NCI-H146 (cell line): ENCODE measurements at places on chromosomes 4 and X.

DNA sequence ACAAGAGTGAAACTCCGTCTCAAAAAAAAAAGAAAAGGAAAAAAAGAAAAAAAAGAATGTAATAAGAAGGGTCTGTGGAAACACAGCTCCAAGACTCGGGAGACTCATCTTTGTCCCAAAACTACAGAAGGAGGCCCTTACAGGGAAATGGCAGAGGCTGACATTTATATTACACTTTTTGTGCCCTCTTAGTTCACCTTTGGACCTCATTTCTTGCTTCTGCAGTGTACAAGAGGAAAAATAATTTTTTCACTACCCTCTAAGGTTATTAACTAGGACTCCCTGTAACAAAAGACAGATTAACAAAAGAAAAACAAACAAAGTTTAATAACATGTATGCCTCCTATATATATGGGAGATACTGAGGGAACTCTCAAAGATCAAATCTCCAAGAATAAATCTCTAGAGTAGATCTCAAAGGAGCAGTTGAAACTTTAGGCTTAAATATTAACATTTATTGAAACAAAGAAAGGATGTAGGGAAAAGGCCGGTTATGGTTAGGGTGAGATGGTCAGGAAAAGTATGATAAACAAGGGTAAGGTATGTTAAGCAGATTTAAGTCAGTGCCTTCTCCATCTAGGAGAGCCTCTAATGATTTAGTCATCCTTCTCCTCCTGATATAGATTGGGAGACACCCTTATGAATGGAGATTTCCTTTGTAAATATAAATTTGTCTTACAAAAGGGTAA, 121.3 kb upstream of the JADE1 start:
- DNase-seq: no peak

DNA sequence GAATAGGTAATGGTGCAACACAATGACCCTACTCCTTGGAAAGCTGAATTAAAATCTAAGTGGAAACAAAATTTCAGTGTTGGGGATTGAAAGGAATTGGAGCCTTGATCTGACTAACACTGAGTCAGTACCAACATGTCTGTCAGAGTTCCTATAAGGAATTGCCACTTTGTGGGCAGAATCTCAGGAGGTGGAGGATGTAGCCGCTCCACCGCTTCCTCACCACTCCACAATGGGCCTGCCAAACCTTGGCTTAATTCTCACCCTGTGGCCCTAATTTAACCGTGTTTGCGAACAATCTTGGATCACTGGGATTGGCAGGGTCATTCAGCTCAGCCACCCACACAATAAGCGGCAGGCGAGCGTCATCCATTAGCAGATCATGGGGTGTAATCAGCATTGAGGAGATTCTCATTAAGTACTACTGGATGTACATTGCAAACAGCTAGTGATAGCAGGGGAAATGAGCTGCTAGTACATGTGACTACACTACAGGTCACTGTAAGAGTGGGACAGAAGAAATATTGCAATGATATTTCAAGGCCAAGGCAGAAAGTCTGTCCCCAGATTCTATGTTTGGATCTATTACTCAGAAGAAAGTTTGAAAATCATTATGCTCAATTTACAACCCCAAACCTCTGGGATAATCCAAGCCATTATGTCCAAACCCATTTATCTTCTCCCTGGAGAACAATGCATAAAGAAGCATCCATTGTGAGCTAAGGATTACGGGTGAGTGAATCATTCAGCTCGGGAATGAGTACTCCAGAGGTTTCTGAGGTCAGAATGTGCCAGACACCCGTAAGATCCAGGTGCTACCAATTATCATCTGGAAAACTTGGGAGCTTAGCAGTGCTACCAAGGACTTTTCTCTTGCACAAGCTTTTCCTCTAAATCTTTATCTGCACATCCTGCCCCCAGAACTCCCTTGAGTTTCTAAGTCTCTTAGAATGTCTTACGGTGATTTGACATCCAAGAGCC, 5.8 kb downstream of the SRPX start:
- no peak for DNase-seq

DNA sequence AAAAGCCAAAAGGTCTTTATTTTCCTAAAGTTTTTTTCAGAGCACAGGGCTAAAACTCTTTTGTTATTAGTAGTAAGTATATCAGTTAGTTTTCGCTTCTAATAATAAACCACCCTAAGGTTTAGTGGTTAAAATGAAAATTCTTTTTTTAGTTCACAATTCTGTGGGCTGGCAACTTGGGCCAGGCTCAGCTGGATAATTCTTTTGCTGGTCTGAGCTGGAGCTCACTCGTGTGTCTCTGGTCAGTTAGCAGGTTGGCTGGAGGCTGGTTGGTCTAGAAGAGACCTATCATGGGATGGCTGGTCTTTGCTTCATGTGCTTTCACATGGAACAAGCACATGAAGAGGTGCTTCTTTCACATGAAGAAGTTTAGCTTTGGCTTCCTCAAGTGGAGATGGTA, 227.1 kb upstream of the LCORL start:
- DNase-seq: no peak

DNA sequence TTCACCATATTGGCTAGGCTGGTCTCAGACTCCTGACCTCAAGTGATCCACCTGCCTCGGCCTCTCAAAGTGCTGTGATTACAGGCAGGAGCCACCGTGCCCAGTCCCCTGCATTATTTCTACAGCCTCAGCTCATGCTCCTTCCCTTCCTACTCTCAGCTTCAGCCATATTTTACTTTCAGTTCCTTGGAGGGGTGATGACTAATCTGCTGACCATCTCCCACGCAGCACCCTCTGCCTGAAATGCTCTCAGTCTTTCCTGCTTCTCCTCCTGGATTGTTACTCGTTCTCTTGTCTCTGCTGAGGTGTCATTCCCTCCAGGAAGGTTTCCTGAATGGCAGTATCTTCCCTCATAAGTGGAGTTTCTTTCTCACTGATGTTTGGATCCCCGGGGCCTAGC, 63.3 kb downstream of the MOSPD2 start:
- DNase-seq: no peak

GRCh38 chr4:59553063-59553720, 1646.9 kb upstream of the ADGRL3 start:
- no peak for DNase-seq

DNA sequence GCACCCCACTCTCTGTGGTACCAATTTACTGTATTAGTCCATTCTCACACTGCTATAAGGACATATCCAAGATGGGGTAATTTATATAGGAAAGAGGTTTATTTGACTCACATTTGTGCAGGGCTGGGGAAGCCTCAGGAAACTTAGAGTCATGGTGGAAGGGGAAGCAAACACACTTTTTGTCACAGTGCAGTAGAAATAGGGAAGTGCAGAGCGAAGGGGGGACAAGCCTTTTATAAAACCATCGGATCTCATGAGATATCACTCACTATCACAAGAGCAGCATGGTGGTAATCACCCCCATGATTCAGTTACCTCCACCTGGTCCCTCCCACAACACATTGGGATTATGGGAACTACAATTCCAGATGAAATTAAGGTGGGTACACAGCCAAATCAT, 766.9 kb upstream of the PCDH10 start:
- no peak for DNase-seq

GRCh38 chrX:12906046-12906761, at the start of gene TLR8:
Gene TLR8 (plus strand): TSS chrX:12906620. CDS start chrX:12906707, 87 bp downstream.
- DNase-seq: no peak

GRCh38 chr4:74083546-74083945, 15.4 kb downstream of the CXCL2 start:
- no peak for DNase-seq

- DNase-seq: peak; percentile 18
Observed at GRCh38 chrX:4787971-4788370, 1074.5 kb upstream of the PRKX start.

DNA sequence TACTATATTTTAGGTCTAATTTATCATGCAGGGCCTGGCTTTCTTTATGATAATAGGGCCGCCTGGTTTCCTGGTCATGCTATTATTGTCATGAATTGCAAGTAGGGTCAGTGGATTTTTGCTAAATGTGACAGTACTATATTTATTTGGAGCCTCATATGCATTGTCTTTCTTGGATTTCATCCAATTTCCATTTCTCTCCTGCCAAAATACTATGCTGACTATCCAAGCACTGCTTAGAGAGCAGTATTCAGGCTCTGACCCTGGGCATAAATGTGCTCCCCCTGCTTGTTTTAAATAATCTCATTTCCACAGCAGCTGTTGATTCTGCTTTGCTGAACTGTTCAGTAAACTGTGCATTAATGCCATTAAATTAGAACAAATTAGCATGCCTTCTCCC, 269.3 kb downstream of the GPM6A start:
- no peak for DNase-seq

DNA sequence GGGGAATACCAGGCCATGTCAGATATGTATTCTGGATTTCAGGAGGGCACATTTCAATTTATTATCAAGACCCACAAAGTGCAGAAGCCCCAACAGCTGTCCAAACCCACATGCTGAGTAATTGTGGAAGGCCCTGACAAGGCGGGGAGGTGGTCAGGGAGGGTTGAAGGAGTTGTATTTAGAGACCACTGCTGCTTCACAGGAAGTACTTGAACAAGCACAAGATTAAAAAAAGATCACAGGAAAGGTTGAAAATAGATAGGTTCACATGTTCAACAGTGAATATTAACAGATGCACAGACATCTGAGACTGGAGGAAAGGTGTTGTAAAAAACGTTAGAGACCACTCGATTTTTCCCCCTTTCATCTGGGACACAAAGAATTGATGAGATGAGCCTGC, 17.9 kb downstream of the ATP8A1 start:
- no peak for DNase-seq

- no peak for DNase-seq
Observed at GRCh38 chr4:93658443-93658842, 170.1 kb upstream of the ATOH1 start.

DNA sequence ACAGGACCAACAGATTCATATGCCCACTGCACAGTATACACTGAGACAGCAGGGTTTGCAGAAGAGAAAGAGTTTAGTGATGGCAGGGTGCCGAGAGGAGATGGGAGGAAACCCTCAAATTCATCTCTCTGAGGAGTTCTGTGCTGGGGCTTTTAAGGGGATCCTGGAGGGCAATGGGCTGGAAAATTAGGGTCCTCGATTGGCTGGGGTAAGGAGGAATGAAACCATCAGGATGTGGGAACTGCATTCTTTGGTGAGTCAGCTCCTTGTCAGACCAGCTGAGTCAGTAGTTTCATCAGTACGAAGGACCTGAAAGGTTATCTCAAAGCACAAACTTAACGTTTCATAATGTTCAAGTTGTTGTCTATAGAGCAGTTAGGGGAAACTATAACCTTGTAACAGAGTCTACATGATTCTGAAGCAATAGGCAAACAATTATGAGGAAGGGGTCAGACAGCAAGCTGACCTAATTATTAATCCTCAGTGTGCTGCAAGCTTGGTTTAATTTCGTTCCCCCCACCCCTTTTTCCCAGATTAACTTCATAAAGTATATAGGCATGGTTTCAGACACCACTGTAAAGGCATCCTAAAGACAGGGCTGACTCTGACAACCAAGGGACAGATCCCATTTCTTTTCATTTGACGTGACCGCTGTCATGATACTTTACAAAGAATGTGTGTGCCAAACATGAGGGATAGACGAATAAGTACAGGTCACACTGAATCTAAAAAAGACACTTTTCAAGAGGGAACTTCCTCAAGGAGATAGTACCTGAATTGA, 1.5 kb upstream of the MSMO1 start:
- DNase-seq: no peak

- no peak for DNase-seq
Observed at GRCh38 chrX:332916-333610, 14.5 kb upstream of the GTPBP6 start.

- DNase-seq: no peak
Observed at GRCh38 chr4:143726714-143727113, 26.2 kb upstream of the FREM3 start.

DNA sequence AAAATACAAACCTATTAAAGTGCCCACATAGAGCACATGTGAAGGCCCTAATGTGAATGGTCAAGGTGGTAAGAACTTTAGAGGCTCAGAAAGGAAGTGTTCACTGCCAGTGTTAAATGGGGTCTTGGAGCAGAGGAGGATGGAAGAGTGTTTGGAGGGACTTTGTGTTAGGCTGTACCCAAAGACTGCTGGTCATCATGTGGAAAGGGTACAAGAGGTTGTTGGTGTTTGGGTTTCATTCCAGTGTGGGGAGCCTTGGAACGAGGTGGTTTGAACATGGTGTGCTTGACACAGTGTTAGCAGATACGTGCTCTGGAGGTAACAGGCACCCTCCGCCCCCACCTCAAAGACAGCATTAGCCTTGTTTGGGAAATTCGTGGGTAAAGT, 73.1 kb downstream of the RAPGEF2 start:
- no peak for DNase-seq

GRCh38 chr4:185481401-185481800, 9.9 kb upstream of the CCDC110 start:
- DNase-seq: no peak

- no peak for DNase-seq
Observed at GRCh38 chr4:94559351-94559806, 107.6 kb downstream of the PDLIM5 start.

DNA sequence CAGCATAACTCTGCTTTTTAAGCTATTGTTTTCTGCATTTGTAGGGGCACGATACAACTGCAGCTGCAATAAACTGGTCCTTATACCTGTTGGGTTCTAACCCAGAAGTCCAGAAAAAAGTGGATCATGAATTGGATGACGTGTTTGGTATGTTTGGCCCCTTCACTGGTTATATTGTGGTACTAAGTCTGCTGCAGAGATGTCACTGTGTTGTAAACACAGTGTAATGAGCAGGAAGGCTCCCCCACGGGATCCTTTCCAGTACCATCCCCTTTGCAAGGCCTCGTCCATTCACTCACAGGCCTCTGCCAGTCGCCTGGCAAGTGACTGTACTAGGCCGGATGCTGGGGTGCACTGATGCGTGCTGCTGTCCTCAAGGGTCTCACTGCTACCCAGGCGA, 13.8 kb downstream of the CYP4V2 start:
- no peak for DNase-seq

- no peak for DNase-seq
Observed at GRCh38 chr4:184402239-184402638, 72.1 kb downstream of the IRF2 start.

- DNase-seq: no peak
Observed at GRCh38 chrX:23904096-23904495, 3.6 kb downstream of the APOO start.

GRCh38 chr4:124940387-124940786, 227.9 kb upstream of the ANKRD50 start:
- no peak for DNase-seq

GRCh38 chr4:70651864-70652506, 14.3 kb downstream of the JCHAIN start:
- peak; percentile 41 for DNase-seq

DNA sequence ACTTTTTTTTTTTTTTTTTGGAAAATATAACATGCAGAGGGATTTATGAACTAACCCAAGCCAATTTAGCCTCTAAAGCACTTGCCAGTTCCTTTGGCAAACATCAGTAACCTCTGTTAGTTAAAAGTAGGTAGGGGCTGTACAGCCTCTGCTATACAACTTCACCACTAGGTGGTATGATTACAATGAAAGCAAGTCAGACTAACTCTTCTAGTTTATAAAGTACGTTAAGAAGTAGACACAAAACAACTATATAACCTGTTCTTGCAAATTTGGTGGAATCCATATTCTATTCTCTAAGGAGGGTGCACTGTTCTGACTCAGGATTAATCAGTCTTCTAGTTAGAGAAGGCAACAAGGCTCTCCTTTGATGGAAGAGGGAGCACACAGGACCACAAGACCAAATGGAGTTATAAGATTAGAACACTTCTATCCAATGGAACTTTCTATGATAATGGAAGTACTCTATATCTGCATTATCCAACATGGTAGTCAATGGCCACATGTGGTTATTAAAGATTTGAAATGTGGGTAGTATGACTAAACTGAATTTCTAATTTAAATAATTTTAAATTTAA, 12.8 kb downstream of the AIMP1 start:
- peak; percentile 1 for DNase-seq
